G401 (cell line): ENCODE measurements at places on chromosomes 7 and 10.

GRCh38 chr7:78636727-78637126 lies 816.7 kb downstream of the MAGI2 start:
- DNase-seq = no peak

DNA sequence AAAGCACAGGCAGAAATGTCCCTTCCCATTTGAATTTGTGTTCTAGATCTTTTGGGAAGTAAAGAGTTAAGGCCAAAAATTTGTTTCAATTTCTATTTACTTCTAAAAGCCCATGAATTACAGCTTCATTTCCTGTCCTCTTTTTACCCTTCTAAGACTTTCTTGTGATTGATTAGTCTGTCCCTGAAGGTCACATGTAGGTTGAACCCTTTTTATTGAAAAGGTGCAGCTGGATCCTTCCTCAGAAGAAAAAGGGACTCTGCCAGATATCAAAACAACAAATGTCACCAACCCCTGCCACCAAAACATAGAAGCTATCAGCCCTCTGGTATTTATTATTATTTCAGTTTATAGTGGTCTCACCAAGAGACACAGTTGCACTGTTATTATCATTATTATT lies 424.9 kb upstream of the DPP6 start:
- no peak for DNase-seq

DNA sequence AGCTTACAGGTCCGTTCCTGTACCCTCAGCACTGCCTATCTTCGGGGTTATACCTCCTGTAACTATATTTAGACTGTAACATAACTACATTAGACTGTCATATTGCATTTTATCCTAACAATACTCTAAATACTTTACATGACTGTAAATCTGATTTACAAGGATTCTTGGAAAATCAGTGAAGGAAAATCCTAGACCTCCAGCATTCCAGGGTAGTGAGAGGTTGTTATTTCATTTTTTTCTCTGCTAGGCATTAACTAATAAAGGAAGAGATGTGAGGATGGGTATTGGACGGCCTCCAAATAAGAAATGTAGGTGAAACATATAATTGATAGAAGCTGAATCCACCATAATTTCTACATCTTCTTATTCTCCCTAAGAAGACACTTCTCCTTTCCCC lies 569.4 kb downstream of the CALN1 start:
- no peak for DNase-seq

- no peak for DNase-seq
Observed at GRCh38 chr10:95133997-95134396, 60.0 kb upstream of the ACSM6 start.
